Panc1 (cell line): ENCODE measurements at places on chromosomes 5 and 9. TPM values are rescaled to one million over a fixed set of nuclear protein-coding genes. Genes with fewer than 3 reads are reported as not detected.
A peak's percentile ranks its signal among the peaks of the same experiment; 100 is the strongest.

BRINP1 gene
- not detected for total RNA-seq

DNA sequence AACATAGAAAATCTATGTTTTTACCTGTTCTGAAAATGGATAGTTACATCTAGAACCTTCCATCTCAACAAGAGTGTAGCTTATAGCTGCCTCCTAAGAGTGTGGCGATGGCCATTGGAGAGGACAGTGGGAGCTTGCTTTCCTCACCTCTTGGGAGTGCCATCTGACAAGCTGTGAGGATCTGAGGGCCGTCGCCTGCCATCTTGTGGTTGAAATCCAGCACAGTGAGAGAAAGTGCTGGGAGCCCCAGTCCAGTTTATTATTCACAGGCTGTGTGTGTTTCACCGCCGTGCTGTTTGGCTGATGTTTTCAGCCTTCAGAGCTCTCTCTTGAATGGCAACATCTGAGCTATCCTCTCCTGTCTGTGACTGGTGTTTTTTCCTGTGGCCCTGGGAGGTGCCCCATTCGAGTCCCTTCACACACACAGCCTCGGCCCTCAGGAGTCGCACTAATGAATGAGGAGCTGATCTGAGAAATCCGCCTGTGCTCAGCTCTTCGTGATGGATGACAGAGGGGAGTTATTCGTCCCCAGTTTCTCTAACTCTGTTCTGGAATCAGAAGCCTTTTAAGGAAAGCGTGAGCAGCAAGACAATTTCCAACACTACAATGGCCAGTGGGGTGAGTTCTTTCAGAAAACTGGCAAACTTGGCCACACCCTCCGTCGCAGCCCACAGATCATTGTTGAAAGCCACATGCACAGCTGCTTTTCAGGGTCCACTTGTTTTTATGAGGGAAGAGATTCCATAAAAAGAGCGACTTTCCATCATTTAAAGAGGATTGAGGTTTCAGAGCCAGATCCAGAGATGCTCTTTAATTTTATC lies 170.3 kb downstream of the PDZD2 start:
- H3K27ac ChIP-seq, result no peak overlapping the region
- H3K27me3 ChIP-seq, result peaks cover 27% of the 10 kb centered on the region
- no peaks in the 10 kb centered on the region for H3K4me1 ChIP-seq
- no peaks in the 10 kb centered on the region for H3K36me3 ChIP-seq

- H3K27me3 ChIP-seq, result no peaks in the 10 kb centered on the region
- H3K4me1 ChIP-seq, result no peaks in the 10 kb centered on the region
- no peaks in the 10 kb centered on the region for H3K36me3 ChIP-seq
- no peak overlapping the region for H3K27ac ChIP-seq
- H3K4me3 ChIP-seq, result no peak overlapping the region
These were observed 128.5 kb upstream of the HMHB1 start for GRCh38 chr5:143683459-143683858.

SLC28A3 gene
- not detected for total RNA-seq

PCDH12 gene
- not detected for total RNA-seq

- no peak overlapping the region for H3K4me3 ChIP-seq
- DNase-seq, result no peak
- peaks cover under 1% of the 10 kb centered on the region; the same call in 1 of the 2 replicates for H3K27me3 ChIP-seq
- H3K27ac ChIP-seq, result no peak overlapping the region
- H3K4me1 ChIP-seq, result no peaks in the 10 kb centered on the region
- no peaks in the 10 kb centered on the region for H3K36me3 ChIP-seq
These were observed 10.0 kb upstream of the CNTFR start for GRCh38 chr9:34599546-34599945.

DNA sequence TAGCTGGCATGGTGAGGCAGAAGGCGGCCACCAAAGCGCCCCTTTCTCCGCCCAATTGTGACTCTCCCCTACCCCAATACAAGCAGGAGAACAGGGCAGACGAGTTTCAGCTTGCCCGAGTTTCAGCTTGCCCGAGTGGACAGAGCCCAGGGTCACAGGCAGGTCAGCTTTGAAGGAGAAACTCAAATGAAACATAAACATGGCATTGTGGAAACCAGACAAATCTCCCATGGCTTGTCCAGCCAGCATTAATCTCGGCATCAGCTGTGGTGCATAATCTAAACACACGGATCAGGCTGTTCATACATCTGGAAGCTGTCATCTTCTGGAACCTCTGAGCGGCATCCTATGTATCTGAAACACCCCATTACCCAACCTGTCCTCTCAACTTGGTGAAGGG lies 16.9 kb downstream of the PTCH1 start:
- no peak for DNase-seq
- H3K4me3 ChIP-seq, result no peak overlapping the region
- H3K27me3 ChIP-seq, result no peaks in the 10 kb centered on the region
- no peaks in the 10 kb centered on the region for H3K36me3 ChIP-seq
- peaks cover 14% of the 10 kb centered on the region for H3K4me1 ChIP-seq
- H3K27ac ChIP-seq, result no peak overlapping the region

CFAP90 gene
- 0.69 TPM for total RNA-seq

TLX3 gene
- total RNA-seq, result not detected

DNA sequence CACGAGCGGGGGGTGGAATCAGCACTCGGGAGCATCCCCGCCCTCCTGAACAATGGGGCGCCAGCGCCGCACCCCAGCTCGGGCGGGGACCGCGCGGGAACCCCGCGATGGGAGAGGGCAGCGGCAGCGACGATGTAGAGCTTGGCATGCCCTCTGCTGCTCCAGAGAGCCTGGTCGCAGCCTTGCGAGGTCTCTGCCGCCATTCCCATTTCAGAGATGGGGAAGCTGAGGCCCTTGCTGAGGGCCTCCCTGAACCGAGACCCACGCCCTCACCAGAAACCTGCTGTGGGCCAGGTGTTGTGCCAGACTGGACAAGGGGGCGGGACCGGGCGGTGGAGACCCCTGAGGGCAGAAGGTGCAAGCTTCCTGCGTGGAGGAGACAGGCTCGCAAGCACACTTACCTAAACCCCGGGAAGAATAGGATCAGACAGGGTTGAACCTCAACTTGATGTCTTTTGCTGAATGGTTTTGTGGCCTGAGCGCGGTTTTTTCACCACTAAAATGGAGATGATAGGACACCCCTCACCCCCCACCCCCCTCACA lies 647 bp upstream of the MEGF9 start:
- H3K27me3 ChIP-seq, result no peaks in the 10 kb centered on the region
- H3K4me3 ChIP-seq, result peak overlapping the region; percentile 66
- no peak for DNase-seq
- H3K27ac ChIP-seq, result peak overlapping the region; percentile 76

ADAM19 gene
- 3.5 TPM for total RNA-seq

DNA sequence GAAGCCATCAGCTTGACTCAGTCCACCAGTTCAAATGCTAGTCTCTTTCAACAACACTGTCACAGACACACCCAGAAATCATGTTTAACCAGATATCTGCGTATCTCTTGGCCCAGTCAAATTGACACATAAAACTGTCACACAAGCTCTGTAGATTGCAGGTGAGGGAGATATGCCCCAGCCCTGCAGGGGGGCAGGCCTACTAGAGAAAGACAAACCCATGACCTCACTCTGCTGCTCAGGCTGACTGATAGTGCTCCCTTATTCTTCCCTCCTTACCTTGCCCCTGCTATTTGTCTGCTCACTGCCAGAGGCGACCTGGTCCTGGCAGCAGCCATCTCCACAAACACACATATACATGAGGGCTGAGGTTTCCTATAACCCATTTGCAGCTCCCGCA lies 351.3 kb downstream of the DRD1 start:
- H3K27ac ChIP-seq, result no peak overlapping the region
- no peak for DNase-seq
- no peak overlapping the region for H3K4me3 ChIP-seq
- H3K27me3 ChIP-seq, result 0 out of 2 replicates have a peak, but pooled peaks cover 3% of the 10 kb centered on the region
- H3K36me3 ChIP-seq, result no peaks in the 10 kb centered on the region
